ELF-1 (cell line): ENCODE measurements at places on chromosomes 2 and 18.

DNA sequence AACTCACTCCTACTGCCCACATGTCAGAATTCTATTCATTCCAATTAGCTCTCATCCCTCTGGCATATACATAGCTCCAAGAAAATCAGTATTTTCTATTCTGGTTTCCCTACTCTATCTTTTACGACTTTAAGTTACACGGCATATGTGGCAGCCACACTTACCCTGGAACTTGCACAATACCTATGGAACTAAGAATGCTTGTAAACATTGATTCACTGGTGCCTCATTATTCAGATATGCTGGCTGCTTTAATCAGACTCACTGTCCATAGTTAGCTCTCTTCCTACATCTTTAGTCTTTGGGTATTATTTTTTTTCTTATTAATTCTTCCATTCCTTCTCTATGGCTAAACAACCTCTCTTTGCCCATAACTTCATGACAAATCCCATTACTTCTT is 1519.9 kb upstream of the ACVR2A start:
- no peak for DNase-seq

DNA sequence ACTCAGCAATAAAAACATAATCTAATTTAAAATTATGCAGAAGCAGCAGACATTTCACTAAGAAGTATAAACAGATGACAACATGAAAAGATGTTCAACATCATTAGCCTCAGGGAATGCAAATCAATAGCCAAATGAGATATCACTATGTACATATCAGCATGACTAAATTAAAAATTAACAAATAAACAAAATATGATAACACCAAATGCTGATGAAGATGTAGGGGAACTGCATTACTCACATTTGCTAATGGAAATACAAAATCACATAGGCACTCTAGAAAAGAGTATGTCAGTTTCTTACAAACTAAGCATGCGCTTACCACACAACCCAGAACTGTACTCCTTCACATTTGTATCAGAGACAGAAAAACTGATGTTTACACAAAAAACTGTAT is 487.2 kb upstream of the REG3G start:
- DNase-seq, result no peak

DNA sequence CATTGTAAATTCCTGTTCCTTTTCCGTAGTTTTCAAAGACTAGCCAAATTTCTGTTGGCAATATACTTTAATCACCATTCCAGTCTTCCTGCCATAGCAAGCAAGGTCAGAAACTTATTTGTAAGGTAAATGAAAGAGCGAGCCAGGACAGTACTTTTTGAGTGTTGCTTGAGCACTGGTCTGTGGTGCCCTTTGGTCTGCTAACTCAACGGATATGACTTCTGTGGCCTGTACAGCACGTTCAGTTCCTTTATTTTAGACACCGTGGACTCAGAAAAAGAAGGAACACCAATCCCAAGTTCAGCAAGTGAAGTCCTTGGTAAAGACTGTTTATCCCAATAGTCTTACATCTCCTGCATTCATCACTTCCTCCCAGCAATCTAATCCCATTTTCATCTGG is 166.3 kb downstream of the MYO1B start:
- DNase-seq, result no peak

GRCh38 chr2:195871326-195871725 is 197.3 kb downstream of the DNAH7 start:
- no peak for DNase-seq

GRCh38 chr2:174846941-174847938 is 83.0 kb upstream of the CHRNA1 start:
- DNase-seq, result peak; percentile 33

DNA sequence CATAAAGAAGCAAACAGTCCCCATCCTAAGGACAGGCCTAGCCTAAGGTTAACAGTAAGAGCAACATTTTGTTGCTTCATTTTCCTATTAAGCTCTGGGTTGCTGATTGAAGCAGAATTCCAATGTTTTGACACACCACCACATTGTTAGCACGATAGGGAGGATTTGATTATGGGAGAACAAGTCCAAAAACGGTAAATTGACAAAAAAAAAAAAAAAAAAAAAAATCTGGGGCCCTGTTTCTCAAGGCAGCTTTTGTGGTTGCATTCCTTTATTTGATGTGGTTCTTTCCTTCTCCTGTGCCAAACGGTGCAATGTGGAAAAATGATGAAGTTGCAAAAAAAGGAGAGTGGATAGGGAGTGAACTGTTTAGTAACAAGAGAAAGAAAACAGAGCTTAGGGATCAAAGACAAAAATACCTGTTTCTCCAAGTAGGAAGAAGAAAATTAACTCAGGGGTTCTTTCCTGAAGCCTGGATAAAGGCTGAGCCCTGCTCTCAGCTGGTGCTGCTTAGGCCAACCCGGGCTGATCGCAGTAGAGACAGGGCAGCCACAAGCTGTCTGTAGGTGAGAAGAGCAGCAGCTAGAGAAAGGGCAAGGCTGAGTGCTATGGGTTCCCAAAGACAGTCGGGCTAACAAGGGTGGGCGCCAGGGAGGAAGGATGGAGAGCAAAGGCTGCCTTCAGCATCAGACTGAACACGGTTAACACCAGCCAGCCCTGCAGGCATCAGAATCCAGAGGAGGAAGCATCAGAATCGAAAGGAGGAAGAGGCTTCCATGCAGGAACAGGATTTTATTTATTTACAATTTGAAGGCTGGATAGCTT is 167.8 kb upstream of the FOSL2 start:
- DNase-seq, result no peak

GRCh38 chr2:199348871-199349270 is 108.9 kb downstream of the SATB2 start:
- no peak for DNase-seq

DNA sequence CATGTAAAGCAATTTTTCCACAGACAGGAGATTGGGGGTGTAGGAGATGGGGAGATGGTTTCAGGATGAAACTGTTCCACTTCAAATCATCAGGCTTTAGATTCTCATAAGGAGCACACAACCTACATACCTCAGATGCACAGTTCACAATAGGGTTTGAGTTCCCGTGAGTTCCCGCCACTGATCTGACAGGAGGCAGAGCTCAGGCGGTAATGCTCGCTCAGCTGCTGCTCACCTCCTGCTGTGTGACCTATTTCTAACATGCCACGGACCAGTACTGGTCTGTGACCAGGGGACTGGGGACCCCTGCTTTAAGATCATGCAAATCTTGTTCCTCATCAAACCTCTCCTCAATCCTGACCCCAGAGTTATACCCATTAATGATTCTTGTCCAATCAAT is 70.1 kb downstream of the RPE start:
- peak; percentile 32 for DNase-seq

DNA sequence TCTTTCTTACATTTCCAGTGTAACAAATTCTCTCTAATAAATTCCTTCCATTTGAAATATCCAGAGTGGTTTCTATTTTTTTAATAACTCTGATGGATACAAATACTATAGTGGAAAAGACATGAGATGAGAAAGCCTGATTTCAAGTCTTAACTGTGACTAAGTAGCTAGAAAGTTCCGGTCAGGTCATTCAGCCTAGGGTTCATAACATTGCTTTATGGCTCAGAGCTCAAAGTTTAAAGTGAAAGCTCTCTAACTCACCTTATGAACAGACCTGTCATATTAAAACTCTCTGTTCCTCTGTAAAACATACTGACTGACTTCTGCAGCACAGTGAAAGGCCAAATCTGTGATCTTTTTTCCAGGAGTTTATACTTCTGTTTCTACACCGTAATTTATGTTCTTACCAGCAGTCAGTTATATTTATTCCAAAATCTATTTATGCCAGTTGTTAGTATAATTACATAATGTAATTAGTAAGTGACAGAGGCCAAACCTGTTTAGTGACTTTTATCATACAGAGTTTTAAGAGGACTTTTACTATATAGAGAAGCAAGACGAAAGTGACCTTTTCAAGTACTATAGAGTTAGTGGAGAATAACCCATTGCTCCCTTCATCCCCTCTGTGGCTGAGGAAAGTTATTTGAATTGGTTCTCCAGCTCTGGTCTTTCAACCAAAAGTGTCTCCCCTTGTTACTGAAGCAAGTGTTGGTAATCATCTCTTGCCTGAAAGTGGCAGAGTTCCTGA is 118.8 kb upstream of the PDE1A start:
- no peak for DNase-seq

GRCh38 chr18:13221869-13222855 is 3.6 kb downstream of the LDLRAD4 start:
- no peak for DNase-seq

DNA sequence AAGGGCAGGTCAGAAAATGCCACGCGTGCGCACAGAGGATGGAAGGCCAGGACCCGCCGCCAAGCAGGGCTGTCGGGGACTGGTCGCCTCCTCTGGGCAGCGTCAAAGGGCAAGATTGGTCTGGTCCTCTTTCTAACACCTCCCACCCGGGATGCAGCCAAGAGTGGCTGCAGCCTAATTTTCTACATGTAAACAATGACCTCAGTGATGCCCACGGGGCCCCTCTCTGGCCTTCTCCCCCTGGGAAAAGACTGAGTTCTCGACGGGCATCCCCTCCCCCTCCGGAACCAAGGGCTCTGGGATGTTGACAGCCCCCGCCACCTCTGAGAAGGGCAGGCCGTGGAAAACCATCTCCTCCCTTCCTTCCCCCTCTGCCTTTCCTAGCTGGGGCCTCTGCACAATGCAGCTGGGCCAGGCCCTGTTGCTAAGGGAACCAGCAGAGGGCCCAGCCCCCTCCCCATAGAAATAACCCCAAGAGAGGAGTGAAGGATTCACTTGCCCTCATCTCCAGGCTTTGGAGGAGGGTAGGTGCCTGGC is 80.0 kb upstream of the ZNF532 start:
- DNase-seq, result peak; percentile 60

DNA sequence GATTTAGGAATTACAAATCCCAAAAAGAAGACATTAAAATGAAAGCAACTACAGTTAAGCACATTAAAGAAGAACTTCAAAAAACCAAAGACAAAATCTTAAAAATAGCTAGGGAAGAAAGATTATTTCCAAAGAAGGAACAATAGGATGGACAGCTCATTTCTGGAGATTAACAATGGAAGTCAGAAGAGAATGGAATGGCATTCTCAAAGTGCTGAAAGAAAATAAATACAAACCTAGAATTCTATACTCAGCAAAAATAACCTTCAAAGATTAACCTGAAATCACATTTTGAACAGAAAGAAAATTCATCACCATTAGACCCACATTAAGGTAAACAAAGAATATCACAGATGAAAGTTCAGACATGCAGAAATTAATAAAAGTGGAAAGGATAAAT is 229.2 kb downstream of the HDAC4 start:
- no peak for DNase-seq
